ENCODE measurements at places on chromosomes 11 and 22.

- DNase-seq = no peak
Measured at GRCh38 chr11:45662096-45662664, 3.2 kb downstream of the CHST1 start.

DNA sequence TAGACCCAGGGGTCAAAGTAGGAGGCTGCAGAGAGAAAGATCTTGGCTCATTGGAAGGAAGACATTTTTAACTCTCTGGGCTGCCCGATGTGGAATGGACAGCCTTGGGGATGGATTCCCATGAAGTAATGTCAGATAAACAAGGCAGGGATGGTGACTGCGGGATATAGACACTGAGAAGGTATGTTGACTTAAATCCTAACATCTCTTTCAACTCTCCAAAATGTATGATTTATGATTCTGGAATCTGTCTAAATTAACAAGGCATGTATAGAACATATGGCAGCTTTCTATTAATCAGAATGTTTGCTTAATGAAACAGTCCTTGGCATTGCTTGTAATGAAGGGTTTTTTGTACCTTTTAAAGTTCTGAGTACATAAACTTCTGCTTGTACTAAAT is 56.1 kb upstream of the VSTM5 start:
- no peak for DNase-seq

- no peak for DNase-seq
Measured at GRCh38 chr11:73139476-73140198, 2.5 kb downstream of the FCHSD2 start.

GRCh38 chr11:7654195-7654705 is 19.1 kb downstream of the CYB5R2 start:
- DNase-seq = no peak

- DNase-seq = no peak
Measured at GRCh38 chr11:104402812-104403521, 239.0 kb upstream of the PDGFD start.

- no peak for DNase-seq
Measured at GRCh38 chr11:59145534-59145933, 2.9 kb downstream of the FAM111A start.

DNA sequence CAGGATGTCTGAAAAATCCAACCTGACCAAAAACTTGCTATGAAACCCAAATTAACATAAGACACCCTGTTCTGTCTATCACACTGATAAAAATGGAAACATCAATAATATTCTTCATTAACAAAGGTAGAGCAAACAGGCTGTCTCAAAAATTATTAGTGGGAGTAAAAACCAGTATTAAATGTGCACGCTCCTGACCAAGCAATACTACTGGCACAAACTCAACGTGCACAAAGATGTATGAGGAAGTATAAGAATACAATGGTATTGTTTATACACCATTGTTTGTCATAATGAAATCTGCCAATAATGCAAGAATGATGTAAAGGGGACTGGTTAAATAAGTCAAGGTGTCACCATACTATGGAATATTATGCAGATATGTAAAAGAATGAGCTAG is 288.5 kb downstream of the MN1 start:
- no peak for DNase-seq

DNA sequence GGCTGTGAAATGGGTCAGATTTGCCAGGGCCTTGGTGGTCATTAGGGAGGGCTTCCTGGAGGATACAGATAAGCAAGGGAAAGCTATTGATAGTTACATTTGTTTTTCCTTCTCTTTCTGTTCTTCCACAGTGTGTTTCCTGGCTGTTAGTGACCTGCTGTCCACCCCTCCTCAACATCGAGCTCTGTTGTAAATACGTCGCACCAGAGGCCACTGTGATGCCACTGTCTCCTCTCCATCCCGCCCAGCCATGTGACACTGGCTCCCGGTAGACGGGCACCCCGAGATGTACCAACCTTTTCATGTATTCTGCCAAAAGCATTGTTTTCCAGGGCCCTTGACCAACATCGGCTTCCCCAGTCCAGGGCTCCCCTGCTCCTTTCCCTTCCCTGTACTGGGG is 58.1 kb downstream of the P4HA3 start:
- no peak for DNase-seq

DNA sequence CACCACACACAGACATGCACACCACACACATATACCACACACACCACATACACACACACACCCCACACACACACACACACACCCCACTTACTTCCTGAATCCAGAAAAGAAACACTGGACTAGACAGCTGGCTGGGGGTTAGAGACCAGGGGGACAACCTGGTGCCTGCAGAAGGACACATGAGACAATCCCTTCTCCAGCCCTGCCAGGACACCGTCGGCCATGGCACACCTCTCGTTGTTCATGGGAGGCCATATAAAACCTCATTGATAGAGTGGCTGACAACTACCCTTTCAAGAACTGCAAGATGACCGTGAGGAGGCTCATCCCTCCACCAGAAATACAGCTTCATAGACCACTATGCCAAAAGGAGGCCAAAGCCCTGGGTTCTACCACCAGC is 54.3 kb downstream of the IGSF9B start:
- DNase-seq = no peak

DNA sequence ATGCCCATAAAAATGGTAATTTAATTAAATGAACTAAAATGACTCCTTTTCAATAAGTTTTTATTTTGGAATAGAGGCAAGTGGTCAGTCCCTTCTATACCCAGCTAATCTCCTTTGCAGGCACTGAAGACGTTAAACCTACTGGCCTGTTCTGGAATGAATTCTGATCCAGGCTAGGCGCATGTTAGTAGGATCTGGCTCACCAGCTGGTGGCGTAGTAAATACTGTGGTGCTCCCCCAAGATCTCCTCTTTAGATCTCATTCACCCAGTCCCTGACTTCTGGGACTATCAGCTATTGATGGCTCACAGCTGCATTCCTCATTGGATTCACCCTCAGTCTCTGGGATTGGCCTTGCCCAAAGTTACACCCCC is 173.7 kb upstream of the DDI1 start:
- DNase-seq = no peak

- DNase-seq = no peak
Measured at GRCh38 chr11:102253020-102253715, 64.1 kb upstream of the BIRC3 start.

- DNase-seq = no peak
Measured at GRCh38 chr11:86869531-86869930, 69.2 kb downstream of the PRSS23 start.

GRCh38 chr22:31398231-31398630 is 1.2 kb upstream of the DRG1 start:
- no peak for DNase-seq

GRCh38 chr11:112310419-112310818 is 49.8 kb upstream of the PLET1 start:
- DNase-seq = no peak
